ENCODE measurements at places on chromosomes 2 and 18.

DNA sequence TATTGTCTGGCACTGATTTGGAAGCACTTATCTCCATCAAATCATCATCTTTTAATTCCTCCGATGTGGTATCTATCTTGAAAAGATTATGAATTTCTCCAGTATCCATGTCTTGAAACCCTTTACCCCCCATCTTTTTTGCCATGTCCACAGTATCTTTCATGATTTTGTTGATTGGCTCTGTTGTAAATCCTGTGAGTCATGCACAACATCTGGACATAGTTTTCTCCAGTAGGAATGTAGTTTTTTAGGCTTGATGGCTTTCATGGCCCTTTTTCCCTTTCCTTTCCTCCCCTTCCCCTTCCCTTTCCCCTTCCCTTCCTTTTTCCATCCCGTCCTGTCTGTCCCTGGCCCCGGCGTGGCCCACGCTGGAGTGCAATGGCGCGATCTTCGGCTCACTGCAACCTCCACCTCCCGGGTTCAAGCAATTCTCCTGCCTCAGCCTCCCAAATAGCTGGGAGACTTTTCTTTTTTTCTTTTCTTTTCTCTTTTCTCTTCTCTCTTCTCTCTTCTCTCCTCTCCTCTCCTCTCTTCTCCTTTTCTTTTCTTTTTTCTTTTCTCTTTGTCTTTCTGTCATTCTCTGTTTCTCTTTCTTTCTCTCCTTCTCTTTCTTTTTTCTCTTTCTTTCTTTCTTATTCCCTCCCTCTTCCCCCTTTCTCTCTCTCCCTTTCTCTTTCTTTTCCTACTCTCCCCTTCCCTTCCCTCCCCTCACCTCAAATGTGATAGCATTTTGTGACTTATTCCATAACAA is 18.4 kb upstream of the ZNF638 start:
- DNase-seq: peak; percentile 26

DNA sequence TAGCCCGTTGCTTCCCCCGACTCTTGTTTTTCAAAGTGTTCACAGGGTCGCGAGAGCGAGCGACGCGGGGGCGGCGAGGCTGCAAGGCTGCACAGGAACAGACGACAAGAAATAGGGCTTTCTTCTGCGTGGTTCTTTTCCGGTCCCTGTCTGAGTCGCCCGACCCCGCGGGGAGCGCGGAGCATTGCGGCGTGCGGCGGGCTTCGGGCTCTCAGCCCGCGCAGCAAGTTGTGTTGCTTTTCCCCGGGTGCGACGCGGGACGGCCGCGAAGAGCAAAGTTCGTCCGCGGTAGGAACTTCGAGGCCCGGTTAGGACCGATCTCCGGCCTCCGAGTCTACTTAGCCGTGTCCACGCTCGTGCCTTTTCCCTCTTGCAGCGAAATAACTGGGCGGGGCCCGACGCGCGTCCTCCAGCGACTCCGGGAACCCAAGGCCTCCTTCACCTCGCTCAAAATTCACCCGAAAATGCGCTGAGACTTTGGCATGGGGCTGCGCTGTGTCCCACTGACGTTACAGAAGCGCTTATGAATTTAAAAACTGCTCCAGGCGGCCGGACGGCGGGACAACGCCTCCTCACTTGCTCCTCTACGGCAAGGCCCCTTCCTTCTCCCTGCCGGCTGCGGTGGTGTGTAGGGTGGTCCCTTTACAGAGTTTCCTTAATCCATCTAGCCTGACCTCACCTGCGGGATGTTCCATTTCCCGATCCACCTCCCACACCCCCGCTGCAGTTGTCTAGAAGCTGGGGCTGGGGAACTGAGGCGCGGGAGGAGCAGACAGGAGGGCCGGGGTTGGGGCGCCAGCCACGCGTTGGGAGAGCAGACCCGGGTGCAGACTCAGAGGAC is 1.5 kb upstream of the BCL2L11 start:
- no peak for DNase-seq

DNA sequence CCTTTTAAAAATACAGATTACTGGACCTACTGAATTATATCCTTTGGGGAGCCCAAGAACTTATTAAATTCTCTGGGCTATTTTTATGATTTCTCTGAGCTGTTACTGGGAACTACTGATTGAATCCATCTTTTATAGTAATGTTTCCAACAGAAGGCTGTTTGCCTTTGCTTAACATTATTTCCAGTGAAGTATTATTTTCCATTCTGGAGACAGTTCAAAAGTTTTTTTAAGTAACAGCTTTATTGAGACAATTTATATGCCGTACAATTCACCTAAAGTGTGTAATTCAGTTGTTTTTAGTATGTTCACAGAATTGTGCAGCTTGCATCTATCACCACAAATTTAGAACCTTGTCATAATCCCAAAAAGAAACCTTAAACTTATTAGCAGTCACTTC is 100.6 kb downstream of the BABAM2 start:
- no peak for DNase-seq

- peak; percentile 1 for DNase-seq
These were observed 52.5 kb downstream of the AQP4 start for GRCh38 chr18:26813043-26813442.

DNA sequence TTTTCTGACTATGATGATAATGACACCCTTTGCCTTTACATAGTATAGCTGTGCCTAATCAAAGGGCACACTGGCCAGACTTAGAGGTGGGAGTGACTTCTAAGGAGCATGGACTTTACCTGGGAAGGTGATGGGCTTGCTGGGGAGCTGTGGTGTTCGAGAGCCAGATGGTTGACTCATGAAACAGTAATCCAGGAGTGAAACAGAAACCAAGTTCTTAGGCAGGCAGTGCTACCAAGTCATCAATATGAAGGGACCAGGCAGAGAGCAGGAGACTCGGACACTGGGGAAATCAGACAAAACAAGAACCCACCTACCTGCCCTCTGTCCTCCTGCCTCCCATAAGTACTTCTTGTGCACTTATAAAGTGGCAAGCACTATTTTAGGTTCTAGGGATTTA is 430.4 kb downstream of the DLGAP1 start:
- no peak for DNase-seq

GRCh38 chr2:160425434-160426151 is 68.0 kb downstream of the RBMS1 start:
- peak; percentile 66 for DNase-seq

- peak; percentile 83 for DNase-seq
These were observed 49.5 kb downstream of the SPRED2 start for GRCh38 chr2:65382776-65383357.

- no peak for DNase-seq
These were observed 277.9 kb downstream of the NDUFA10 start for GRCh38 chr2:239747274-239747673.

All from fibroblast of upper back skin (primary cell).